CD4-positive, alpha-beta T cell treated with Interleukin-6 at 100 ng/mL for 8 hours (primary cell): ENCODE measurements at places on chromosomes 1 and 21.

DNA sequence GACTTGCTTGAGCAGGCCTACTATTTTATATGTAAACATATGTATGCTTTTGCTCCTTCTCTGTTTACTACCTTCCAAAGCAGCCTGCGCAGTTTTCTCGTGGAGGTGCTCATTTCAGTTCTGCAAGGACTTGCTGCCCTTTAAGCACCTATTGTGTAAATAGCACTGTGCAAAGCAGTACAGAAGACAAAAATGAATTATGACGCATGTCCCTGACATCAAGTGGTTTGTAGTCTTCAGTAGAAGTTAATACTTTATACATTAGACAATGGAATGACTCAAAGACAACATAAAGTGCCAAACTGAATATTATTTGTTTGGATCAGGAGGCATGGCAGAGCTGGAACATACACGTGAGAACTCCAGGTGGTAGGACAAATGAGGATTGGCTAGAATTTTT is 611.7 kb downstream of the LMO4 start:
- no peak for DNase-seq

GRCh38 chr1:29319300-29320110 is 83.2 kb downstream of the PTPRU start:
- no peak for DNase-seq

DNA sequence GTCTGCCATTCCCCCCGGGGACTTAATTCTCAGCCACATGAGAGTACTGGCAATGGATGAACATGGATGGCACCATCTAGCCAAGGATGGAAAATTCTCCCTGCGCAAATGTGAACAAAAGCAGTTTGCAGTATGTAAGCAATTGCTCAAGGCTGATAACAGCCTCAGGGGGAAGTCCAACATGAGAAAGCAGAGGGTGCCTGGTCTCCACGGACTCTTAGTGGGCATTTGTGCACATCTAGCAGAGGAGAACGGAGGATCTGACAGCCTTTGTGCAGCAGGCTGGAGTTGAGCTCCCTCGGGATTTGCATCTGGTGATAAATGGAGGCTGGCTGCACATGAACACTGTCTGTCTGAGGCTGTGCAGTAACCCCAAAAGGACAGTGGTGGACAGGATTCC is 13.9 kb upstream of the OLIG1 start:
- DNase-seq, result no peak

- no peak for DNase-seq
These were observed 13.0 kb upstream of the EPHX4 start for GRCh38 chr1:92016720-92017316.

DNA sequence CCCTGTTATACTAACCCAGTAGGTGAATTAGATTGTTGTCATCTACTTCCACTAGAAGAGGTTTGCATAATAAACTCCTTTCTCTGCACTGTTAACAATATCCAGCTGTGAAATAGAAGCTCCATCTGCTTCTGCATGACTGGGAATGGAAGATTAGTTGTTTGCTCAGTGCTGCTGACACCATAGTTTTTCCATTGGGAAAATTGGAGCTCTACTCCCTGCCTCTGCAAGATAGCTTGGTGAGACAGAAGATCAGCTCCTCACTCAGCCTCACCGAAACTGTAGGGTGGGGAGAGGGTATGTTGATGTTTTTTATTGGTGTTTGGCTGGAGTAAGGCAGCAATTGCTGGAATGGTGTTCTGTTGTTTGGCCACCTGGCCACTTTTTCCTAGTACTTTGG is 331.6 kb upstream of the ADAMTS5 start:
- no peak for DNase-seq

DNA sequence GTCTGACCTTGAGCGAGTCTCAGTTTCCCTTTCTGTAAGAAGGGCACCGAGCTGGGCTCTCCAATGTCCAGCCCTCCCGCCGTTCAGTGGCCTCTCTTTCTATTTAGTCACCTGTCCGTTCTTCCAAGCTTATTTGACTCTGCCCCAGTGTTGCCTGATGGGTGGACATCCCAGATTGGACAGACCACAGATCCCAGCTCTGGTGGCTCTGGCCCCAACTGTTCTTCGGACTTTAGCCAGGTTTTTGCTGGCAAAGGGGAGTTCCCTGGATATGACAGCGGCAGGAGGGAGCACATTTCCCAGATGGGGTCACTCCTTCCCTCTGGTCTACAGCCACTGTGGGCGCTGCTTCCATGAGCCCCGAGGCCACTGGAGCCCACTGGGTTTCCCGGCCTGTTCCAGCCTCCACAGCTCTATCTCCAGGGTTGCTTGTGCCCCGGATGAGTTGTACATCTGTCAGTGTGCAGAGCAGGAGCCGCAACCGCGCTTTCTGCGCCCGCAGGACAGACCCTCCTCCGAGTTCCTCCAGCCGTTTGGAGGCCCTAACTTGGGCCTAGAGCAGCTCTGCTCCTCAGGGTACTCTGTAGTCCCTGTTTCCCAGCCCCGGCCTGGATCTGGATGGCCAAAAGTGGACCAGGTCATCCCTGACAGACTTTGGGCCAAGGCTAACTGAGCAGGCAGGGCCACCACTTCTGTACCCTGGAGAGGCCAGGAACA is 3.8 kb downstream of the DMBX1 start:
- DNase-seq, result no peak

DNA sequence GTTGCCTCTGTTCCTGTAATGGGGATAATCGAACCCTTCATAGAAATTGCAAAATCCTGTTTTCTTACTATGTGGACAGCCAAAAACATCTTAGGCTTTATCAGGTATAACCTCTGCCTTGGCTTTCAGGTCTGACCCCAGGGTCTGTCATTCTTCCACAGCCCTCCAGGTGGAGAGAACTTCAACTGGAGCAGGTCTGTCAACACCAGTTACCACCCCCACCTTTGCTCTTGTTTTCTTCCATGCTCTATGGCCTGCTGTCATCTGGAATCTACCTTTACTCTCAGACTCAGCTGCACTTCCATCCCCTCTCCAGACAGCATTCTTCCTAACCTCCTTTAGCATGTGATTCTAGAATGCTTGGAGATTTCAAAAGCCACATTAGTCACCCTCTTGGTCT is 10.4 kb upstream of the GJA9 start:
- DNase-seq, result no peak

GRCh38 chr1:19367584-19368041 is 55.5 kb downstream of the SLC66A1 start:
- DNase-seq, result no peak

GRCh38 chr1:156100205-156100995 is 14.1 kb upstream of the LMNA start:
- DNase-seq, result no peak

GRCh38 chr21:27320868-27321267 is 354.0 kb upstream of the ADAMTS5 start:
- DNase-seq, result no peak
